ENCODE measurements at places on chromosomes 6 and 20.

DNA sequence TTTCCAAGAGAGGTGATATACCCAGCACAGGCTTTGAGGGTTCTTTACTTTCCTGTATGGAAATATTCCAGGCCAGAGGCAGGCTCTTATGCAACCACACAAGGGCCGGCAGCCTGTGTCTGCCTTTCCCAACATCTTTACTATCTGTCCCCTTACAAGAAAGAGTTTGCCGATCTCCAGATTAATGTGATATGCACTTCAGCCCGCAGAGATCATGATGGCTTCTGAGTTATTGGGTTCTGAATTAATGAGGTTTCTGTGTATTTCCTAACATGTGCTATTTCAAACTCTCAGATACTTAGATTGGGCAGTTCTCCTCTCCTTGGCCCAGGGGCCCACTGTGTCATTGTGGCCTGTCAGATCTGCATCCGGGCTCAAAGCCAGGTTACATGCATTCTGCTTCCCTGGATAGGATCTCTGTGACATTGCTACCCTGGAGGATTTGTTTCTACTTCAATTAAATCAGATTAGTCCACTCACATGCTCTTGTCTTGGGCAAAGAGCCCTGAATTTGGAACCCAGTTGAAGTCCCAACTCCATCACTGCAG lies 56.6 kb downstream of the TGM2 start:
- no peak for DNase-seq

- DNase-seq: no peak
Observed at GRCh38 chr6:79070206-79070825, 7.7 kb downstream of the PHIP start.

DNA sequence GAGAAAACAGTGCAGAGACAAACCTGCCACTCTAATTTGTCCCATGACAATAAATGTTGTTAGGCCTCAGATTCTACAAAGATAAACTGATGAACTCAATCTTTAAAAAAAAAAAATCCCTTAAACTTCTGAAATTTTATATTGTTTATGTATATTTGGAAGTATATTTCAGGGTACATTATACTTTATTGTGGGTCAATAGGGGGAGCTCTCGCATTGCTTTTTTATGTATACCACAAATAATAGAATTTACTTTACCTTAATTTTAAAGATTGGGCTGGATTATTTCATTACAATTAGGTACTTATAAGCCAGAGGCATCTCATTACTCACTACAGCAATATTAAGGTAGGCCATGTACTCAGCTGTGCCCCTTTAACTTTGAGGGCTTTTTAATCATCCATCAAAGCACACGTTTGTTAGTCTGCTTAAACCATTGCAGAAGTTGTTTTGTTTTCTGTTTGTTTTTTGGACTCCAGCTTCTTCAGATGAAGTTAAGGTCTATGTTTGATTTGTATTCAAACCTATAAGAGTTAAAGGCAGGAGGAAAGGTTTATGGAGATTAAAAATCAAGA lies 56.3 kb upstream of the EYA4 start:
- no peak for DNase-seq

DNA sequence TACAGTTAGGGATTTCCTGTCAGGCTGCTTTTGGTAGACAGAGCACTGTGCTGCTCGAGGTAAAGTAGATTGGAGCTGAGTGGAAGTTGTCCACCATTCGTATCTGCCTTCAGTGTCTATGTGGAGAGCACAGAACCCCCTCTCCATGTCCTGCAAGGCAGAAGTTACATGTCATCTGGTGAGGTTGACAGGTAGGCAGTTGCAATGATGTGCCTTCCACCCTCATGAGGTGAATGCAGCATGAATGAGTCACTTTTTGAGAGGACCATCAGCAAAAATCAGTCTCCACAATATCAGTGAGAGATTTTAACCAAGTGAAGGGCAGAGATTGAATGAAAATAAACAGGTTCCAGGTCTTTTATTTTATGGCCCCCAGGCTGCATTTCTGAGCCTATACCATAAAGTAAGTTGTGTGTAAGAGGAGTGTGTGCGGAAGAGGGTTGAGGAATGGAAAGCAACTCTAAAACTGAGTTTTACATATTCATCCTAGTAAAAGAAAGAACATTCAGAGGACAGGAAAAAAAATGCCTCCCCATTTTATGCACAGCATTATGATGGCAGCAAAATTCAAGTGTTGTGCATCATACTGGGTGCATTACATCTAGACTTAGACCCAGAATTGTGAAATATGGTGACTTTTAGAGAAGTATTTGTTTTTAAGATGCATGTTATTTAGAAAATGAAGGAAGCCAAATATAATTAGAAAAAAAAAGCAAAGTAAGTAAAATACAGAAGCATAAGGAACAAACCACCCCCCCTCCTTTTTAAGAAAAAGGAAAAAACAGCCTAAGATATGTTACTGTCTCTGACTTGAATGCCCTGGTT lies 15.8 kb downstream of the TRAPPC3L start:
- DNase-seq: no peak

DNA sequence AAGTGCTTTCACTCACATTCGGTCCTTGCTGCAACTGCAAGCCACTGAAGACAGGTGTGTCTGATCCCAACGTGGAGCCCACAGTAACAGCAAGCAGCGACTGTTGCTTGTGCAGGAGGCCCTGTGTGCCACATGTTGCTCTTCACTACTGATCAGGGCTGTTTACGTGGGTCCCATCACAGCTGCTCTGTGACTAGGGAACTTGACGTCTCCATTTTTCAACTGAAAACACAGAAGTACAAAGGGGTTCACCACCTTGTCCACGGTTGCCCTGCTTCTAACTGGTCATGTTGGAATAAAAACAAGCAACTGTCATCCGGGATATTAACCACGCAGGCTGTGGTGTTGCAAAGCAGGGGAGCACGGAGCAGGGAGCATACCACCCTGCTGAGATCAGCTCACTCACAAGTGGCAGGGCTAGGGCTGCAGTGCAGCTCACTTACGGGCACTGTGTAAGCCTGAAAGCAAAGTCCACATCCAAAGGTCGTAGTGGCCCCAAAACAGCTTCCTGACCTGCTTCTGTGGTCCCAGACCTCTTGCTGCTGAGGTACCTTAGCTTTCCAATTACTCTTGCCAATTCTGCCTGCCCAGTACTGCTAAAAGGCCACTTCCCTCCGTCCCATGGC lies 105.8 kb upstream of the DUSP22 start:
- DNase-seq: no peak

- no peak for DNase-seq
Observed at GRCh38 chr6:37584654-37585522, 85.2 kb upstream of the CCDC167 start.

DNA sequence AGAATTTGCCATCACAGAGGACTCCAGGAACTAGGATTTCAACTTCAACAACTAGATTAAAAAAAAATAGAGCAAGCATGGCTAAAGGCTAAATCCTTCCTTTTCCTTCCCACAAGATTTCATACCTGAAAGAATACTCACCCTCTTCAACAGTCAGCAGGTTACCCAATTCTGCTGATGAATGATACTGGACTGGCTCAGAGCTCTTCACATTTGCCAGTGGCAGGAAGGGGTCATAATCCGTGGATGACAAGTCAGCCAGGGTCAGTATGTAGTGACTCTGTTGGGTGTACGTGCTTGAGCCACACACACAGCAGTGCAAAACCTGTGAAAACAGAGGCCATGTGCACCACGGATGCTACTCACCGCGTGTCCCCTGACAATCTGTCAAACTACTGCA lies 152.9 kb downstream of the INSM1 start:
- no peak for DNase-seq

DNA sequence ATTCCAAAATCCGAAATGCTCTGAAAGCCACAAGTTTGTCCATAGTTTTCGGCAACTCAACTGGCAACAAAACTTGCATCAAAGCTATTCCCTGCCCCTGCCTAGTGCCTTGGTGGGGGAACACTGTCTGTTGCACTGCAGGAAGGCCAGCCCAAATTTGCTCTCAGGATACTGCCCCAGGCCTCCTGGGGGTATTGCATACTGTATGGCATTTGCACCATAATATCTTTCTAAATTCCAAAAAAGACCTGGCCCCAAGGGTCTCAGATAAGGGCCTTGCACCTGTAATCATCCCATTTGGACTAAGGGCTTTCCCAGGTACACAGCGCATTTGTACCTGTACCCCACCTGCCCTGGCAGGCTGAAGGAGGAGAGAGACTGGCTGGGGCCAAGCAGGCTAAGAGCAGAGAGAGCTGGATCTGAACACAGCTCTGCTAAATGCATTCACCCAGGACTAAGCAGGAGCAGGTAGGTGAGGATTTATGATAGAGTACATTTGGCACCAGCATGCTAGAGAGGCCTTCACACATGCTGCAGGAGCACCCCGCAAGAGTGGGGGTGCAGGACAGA lies 4.0 kb upstream of the GRM4 start:
- no peak for DNase-seq

GRCh38 chr6:116366740-116367275 lies 3.9 kb upstream of the DSE start:
- no peak for DNase-seq

GRCh38 chr6:78953798-78954197 lies 86.4 kb downstream of the IRAK1BP1 start:
- DNase-seq: no peak

- DNase-seq: no peak
Observed at GRCh38 chr6:13125841-13126240, 202.5 kb downstream of the TBC1D7 start.

DNA sequence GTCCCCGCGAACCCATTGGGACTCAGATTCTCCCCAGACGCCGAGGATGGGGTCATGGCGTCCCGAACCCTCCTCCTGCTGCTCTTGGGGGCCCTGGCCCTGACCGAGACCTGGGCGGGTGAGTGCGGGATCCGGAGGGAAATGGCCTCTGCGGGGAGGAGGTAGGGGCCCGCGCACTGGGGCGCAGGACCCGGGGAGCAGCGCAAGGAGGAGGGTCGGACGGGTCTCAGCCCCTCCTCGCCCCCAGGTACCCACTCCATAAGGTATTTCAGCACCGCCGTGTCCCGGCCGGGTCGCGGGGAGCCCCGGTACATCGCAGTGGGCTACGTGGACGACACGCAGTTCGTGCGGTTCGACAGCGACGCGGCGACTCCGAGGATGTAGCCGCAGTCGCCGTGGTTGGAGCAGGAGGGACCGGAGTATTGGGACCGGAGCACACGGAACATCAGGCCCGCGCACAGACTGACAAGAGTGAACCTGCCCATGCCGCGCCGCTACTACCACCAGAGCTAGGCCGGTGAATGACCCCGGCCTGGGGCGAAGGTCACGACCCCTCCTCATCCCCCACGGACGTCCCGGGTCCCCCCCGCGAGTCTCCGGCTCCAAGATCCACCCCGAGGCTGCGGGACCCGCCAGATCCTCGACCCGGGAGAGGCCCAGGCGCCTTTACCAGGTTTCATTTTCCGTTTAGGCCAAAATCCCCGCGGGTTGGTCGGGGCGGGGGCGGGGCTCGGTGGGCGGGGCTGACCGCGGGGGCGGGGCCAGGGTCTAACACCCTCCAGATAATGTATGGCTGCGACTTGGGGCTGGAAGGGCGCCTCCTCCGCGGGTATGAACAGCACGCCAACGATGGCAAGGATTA lies 15.7 kb upstream of the HLA-A start:
- DNase-seq: no peak

DNA sequence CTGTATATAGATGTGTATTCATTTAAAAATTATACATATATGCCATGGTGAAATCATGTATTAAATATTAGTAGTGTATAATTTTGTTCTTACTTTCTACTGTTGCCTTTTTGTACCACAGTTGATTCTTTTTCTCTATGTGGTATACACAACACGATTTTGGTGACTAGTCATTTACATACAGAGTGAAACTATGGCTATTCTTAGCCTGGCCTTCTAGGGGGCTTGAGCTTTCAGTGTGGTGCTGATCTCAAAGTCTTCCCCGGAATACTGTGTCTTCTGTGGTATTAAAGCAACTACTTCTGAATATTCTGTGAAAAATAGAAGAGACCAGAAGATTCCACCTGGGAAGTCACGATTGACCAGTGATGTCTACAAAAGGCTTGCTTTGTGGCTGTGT lies 301.9 kb downstream of the UTRN start:
- no peak for DNase-seq

DNA sequence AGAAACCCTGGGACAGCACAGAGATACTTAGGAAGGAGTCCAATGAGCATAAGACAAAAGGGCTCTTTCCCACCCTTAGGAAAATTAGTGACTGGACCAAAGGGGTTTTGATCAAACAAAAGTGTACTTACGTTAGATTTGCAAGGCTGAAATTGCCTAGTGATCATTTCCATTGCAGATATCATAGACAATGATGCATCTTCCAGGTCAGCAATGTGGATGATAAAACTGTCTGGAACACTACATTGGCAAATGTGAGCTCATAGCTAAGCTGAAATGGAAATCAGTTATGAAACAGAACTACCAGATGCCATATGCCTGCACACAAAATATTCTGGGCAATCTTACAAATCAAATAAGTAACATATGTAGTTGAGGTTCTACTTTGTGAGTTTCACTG lies 34.0 kb downstream of the LY86 start:
- DNase-seq: no peak

DNA sequence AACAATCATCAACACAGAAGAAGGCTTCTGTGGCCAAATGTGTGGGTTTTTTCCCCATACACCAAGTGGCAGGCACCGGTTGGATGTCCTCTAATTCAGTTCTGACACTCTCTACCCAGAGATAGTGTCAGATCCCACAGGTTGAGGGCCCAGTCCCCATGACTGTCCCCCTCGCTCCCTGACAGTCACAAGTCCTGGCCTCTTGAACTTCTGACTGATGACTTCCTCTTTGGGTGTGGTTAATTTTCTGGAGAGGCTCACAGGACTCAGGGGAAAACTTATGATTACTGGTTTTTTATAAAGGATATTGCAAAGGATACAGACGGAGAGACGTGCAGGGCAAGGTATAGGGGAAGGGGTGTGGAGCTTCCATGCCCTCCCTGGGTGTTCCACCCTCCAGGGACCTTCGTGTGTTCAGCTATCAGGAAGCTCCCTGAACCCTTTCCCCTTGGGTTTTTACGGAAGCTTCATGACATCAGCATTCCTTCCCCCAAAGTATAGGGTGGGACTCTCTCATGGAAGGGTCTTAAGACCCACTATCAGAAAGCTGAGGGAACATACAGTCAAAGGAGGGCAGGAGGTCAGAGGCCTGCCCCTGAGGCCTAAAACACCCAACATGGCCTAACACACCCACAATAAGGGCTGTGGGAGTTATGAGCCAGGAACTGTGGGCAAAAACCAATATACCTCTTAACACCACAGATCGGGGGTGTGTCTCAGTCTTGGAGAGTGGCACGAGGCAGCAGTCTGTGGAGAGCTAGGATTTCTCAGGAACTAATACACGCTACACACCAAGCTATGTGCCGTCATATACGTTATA lies 33.3 kb downstream of the FARS2 start:
- no peak for DNase-seq

GRCh38 chr6:39937686-39938333 lies 3.5 kb upstream of the MOCS1 start:
- DNase-seq: no peak

- no peak for DNase-seq
Observed at GRCh38 chr20:49392745-49393144, 89.7 kb downstream of the KCNB1 start.

DNA sequence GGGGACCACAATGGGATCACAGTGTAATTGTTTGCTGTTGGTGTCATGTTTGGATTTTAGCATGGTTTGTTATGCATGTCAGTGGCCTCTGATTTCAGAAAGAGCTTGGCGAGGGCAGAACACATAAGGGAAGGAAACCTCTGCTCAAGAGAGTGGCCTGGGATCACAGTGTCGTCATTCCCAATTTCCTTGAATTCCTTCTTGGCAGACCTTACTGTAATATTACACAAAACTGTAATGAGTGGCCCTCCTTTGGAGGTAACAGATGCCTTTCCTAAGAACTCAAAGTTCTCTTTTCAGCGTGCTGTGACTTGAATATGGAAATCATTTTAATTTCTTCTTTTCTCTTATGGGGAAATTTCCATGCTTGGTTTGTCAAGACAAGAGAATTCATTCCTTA lies 46.9 kb downstream of the JAG1 start:
- DNase-seq: no peak

- DNase-seq: no peak
Observed at GRCh38 chr6:125170376-125170775, 16.8 kb downstream of the TPD52L1 start.

All from cortex of kidney (tissue), 1 donor.